NCI-H1105 (cell line): ENCODE measurements at places on chromosomes 12 and 14.

DNA sequence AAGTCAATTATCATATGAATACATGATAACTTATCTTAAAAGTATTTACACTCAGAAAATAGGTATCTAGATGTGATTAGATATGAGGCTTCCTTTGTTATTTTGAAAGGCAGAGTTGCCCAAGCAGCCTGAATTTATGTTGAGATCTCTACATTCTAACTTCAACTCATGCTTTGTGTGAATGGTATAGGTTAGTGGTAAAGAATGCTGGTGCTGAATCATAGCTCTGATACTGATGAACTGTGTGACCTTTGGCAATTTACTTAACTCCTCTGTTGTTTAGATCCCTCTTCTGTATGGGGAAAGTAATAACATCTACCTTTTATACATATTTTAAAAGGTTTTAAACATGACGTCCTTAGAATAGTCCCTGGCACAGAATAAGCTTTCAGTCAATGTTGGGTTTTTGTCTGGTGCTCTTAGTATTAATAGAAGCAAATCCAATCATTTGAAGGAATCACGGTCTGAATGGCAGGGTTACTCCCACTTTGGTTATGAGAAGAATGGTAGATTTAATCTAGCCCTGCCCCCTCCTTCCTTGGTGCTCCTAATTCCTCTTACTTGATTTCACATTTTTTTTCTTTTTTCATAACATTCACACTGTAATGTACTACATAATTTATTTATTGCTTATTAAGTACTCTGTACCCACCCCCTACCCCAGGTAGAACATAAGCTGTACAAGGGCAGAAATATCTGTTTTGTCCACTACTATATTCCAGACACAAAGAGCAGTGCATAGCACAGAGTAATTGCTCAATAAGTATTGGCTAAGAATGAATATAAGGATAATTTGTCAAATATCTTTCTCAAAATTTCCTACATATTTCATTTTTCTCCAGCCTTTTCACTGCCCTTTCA, 203.3 kb upstream of the KRR1 start:
- no peak for DNase-seq

DNA sequence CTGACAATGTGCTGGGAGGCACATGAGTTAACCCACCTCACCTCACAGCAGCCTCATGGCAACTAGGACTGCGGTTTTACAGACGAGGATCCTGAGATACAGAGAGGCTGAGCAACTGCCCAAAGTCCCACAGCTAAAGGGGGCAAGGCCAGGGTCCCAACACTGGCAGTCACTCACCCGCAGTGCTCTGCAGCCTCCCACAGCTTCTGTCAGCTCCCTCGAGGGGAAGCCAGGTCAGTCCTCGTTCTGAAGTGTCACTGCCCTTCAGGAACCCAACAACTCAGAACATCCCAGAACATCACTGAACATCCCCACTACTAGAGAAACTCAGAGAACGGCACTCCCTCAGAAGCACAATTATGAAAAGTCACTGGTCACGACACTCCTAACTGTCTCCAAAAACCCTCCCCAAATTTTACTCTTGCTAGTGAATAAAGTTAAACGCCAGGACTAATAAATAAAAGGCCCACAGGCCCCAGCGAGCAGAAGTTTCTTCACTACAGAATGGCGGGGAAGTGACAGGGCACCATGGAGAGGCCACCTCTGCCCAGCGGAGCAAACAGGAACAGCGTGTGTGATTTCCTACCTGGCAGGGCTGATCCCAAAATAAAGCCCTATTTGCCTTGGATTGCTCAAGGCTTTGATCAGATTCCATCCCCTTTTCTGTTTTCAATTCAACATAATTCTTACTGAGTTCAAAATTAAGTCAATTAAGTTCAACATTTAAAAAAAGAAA, 75.1 kb downstream of the TTC7B start:
- no peak for DNase-seq

DNA sequence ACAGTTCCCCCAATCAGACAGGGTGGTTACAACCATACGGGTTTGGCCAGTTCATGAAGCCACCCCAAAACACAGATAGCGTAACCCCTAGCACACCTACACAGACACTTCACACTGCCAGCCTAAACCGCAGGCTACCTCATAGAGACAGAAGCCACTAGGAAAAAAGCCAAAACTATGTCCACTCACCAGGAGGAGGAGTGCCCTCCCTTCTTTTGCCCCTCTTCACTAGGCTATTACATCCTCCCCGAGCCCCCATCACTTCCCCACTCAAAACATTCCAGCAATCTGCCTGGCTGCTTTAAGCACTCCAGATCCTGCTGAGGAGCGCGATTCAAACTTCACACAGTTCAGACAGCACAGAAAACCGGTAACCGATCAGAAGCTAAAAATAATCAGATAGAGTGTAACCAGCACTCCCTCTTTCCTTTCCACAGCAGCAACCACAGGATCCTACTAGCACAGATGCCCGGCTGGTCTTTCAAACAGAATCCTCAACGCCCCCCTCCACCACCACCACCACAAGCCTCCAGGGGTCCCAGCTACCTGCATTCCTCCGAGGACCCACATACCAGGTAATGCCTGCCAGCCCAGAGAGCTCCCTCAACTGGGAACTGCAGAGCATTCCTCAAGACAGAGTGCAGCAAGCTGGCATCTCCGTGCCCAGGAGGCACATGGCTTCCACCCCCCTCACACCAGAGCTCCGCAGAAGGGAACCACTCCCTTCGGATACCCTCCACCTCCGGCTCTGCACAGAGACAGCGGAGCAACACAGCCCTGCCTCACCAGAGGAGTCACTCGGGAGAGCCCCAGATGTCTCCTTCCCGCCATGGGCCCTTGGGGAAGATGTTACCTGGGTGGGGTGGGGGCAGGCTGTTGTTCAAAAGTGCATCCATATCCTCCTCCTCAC, 1.5 kb downstream of the CHD4 start:
- no peak for DNase-seq

DNA sequence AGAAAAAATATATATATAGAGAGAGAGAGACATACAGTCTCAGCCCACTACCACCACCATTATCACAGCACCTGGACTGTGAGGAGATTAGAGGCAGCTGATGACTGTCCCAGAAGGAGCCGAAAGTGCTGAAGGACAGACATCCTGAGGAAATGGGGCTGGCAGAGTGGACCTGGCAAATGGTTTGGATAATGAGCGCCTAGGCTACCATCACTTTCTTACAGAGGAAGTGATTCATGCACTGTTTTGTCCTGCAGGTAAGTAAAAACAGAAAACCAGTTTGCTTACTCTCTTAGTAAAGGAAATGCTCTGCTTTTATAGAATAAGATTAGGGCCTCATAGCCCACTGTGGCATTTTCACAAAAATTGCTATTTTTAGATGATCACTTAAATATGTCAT, 28.6 kb upstream of the DNM1L start:
- DNase-seq, result no peak

GRCh38 chr12:124053851-124054250, 80.8 kb downstream of the ZNF664 start:
- DNase-seq, result no peak

DNA sequence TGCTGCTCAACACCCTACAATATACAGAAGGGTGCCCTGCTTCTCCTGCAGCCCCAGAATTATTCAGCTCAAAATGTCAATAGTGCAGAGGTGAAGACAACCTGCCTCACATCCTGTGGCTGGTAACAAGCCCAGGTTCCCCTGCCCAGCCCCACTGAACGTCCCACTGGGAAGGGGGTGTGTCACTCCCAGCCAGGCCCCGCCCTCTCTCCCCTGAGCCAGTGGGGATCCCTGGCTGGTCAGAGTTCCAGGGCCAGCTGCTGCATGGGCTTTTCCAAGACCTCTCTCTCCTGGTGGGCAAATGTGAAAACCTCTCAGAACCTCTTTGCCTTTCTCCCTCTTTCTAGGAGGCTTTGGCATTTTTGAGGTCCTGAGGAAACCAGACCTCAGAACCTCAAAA, 13.7 kb upstream of the LHX5 start:
- DNase-seq, result no peak

DNA sequence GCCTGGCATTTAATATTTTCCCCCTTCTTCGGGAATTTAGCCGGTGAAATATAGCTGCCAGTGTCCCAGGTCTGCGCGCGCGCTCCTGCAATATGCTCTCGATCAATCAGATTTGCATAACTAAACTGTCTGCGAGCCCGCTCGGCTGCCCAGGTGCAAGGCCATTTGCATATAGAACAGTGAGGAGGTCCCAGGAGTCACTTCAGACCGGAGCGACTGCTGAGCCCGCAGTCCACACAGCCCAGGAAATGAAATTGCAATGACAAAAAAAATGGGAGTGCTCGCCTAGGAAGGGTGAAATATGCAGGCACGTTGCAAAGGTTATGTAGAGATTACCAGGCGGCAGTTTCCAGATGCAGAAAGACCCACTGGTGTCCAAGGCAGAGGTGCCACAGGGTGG, 228.5 kb downstream of the VRK1 start:
- no peak for DNase-seq

GRCh38 chr14:99698236-99698635, 14.1 kb downstream of the CYP46A1 start:
- no peak for DNase-seq
